Activated T-cell treated with anti-CD3 and anti-CD28 coated beads, Interleukin-2, amount 50 U/mL, for 48 hours (primary cell): ENCODE measurements at places on chromosomes 7 and 10.
A peak's percentile ranks its signal among the peaks of the same experiment; 100 is the strongest.

- no peak for DNase-seq
Observed at GRCh38 chr10:131475043-131475442, 163.5 kb upstream of the TCERG1L start.

DNA sequence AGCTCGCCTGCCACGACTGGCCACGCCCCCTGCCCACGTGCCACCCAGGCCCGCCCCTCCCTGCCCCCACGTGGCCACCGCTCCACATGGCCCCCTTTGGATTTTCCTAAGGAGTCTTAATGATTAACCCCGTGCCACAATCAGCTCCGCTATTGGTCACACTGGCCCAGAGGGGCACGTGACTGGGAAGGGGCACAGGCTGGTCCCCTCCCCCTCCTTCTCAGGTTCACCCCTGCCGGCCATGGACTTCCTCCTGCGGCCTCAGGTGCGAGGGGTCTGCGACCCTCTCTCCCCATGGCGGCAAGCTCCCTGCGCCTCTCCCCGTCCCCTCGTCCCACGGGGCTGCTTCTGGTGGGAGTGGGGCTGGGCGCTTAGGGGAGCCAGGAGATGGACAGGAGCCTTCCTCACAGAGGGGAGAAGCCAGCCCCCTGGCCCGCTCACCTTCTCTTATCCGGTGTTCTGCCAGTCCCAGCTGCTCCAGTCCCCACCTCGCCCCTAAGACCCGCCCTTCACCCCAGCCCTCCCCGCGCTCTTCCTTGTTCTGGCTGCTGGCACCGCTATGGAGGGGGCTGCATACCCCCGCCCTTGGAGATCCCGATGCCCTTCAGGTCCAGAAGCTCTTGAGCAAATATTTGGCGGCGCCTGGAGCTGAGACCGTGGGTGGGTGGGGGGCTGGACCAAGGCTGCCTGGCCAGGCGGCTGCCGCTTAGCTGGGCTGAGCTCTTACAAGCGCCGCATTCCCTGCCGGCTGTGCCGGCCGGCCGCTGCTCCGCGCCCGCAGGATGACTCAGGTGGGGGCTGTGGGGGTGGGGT lies 3.2 kb downstream of the SLC4A2 start:
- DNase-seq, result no peak

DNA sequence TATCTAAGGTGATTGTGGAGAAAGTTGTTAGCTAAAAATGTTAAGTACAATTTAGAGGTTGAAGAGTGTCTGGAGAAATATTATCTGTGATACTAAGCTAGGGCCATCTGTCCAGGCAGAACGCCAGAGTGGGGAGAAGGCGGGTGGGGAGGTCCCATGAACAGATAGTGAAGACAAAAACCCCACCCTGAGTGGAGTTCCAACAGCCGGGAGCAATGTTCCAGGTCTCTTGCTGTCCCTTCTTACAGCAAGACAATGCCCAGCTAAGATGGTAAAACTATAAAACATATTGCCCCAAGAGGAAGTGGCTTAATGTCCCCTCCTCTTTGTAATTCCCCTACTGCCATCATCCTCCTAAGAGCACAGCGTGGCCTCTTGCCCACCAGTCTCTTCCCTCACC lies 10.4 kb upstream of the IL15RA start:
- no peak for DNase-seq

GRCh38 chr7:8380130-8380529 lies 53.3 kb upstream of the NXPH1 start:
- no peak for DNase-seq

DNA sequence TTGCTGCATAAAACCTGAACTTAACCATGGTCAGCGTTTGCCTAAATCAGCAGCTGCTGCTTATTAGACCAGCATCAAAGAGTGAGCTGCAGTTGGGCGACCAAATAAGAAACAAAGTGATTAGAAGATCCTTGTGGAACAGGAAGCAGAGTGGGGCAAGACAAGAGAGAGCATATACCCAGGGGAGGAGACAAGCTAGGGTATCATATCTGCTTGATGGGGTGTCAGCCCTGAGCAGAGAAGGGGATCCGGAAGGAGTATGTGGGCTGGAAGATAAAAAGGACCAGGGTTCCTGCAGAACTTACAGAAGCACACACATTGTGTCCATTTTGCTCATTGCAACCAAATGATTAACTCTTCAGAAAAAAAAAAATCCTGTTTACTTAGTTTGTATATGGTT lies 213.6 kb downstream of the CELF2 start:
- peak; percentile 22 for DNase-seq

- DNase-seq, result no peak
Observed at GRCh38 chr10:95477175-95477520, 84.0 kb downstream of the SORBS1 start.

GRCh38 chr10:128130051-128130450 lies 3.8 kb upstream of the MKI67 start:
- DNase-seq, result no peak

DNA sequence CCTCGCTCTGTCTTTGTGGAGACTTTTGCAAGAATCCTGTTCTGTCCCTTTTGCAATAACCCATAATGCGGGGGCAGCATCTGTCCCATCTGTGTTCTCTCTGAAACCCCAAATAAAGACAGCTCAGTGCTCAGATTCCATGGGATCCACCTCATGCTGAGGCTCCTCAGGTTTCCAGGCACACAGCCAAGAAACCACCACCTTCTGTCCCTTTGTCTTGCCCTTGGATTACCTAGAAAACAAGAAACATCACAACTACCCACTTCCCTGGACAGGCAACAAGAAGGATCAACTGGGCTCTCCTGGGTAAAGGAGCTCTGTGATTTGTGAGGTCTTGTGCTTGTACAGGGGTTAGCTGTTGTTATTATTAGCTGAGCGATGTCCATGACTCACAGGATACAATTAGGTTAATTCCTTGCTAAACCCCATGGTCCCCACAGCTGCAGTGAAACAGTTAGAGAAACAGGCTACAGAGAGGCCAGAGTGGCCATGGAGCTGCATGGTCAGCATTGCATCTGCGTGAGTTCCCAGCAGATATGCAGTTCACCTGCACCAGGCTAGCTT lies 50.2 kb downstream of the CXCL12 start:
- DNase-seq, result no peak

GRCh38 chr10:1022413-1022812 lies 3.2 kb downstream of the IDI2 start:
- no peak for DNase-seq

DNA sequence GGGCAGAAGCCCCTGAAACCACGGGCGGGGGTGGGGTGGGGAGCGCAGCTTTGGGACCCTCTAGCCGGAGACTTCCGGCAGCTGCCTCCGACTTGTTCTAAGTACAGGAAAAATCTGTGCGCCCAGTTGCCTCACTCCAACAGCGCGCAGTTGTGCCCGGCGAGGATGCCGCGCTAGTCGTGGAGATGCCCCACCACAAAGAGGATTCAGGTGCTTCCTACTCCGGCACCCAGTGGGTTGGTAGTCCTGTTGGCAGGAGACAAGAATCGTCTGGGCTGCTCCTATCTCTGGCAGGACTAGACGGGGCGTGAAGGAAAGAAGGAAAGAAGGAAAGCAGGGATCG lies 465 bp upstream of the NPY start:
- DNase-seq, result no peak

GRCh38 chr10:62744136-62744535 lies 60.4 kb upstream of the ADO start:
- no peak for DNase-seq

DNA sequence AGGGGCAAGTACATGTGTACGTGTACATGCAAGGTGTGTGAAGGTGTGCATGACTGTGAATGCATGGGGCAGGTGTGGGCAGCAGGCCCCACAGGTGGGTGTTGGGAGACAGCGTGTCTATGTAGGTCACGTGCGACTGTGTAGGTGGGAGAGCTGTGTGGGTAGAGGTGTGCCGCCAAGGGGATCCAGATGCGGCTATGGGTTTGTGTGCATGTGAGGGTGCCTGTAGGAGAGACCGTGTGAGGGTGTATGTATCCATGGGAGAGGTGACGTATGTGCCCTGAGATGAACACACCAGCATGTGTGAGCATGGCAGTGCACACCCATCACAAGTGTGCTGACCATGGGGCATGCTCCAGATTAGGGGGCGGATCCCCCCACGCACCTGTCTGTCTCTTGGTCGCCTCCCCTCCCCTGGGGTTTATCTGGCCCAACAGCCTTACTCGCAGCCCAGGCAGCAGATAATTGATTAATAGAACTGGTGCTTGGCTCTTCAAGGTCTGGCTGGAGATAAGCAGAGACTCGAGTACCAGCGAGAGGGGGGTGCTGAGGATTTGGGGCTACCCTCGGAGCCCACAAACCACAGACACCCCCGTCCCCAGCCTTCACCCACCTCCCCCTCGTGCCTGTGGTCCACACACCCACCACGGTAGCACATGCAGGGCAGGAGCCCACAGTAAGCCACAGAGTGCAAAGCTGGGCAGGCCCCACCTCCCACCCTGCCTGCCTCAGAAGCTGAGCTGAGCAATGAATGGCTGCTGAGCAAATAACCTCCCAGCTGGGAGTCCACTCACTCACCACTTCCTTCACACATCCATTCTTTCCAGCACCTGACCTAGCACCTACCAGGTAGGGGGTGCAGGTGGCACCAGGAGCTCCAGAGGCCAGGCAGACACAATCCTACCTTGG lies 41.4 kb upstream of the ZMIZ1 start:
- peak; percentile 45 for DNase-seq

- no peak for DNase-seq
Observed at GRCh38 chr7:116686812-116687419, 14.9 kb downstream of the MET start.
